ENCODE measurements at places on chromosomes 3 and 15. TPM values are rescaled to one million over a fixed set of nuclear protein-coding genes. Genes with fewer than 3 reads are reported as not detected.

- no peak overlapping the region for H3K27ac ChIP-seq
- no peaks in the 10 kb centered on the region for H3K27me3 ChIP-seq
- no peak overlapping the region for H3K4me3 ChIP-seq
- H3K36me3 ChIP-seq, result no peaks in the 10 kb centered on the region
- peaks cover 7% of the 10 kb centered on the region for H3K4me1 ChIP-seq
Observed at GRCh38 chr15:59143281-59143680, 38.3 kb downstream of the CCNB2 start.

GOLGA8S gene
- not detected for total RNA-seq

GRCh38 chr15:90718232-90718631 lies 1.1 kb downstream of the BLM start:
- H3K4me3 ChIP-seq, result peak overlapping the region; percentile 76
- H3K27ac ChIP-seq, result no peak overlapping the region
- H3K4me1 ChIP-seq, result peaks cover 12% of the 10 kb centered on the region

DNA sequence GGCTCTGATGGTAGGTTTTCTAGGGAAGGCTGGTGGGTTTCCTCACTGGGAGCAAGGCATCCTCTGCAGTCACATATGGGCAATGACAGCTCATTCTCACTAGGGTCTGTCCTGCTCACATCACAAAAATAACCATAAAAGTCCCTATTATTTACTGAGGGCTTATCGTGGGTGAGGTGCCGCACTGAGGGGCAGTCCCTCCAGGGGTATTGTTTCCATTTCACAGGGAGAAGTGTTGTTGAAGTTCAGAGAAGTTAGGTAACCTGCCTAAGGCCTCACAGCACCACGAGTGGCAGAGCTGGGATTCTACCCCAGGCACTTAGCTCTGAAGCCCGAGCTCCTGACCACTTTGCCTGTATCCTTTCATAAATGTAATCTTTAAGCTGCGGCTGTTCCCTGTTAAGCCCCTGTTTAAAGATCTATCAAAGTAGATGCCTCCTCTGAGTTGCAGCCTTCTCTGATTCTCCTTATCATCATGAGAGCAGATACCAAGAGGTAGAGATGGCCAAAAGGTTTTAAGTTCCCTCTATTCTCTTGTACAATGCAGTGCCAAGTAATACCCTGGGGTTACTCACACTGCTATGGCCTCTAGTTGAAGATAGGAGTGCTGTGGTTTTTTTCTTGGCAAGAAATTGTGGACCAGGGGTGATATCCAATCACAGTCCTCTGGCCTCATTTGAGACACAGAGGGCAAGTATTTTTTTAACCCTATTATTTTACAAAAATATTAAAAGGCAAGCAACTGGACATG lies 107.0 kb downstream of the RPLP1 start:
- H3K4me3 ChIP-seq, result no peak overlapping the region
- H3K27me3 ChIP-seq, result no peaks in the 10 kb centered on the region
- no peaks in the 10 kb centered on the region for H3K36me3 ChIP-seq
- DNase-seq, result no peak
- peaks cover 39% of the 10 kb centered on the region for H3K4me1 ChIP-seq

- no peak overlapping the region for H3K4me3 ChIP-seq
- H3K27ac ChIP-seq, result no peak overlapping the region
- peaks cover 2% of the 10 kb centered on the region for H3K4me1 ChIP-seq
- H3K36me3 ChIP-seq, result no peaks in the 10 kb centered on the region
- H3K27me3 ChIP-seq, result no peaks in the 10 kb centered on the region
- DNase-seq, result no peak
Observed at GRCh38 chr3:15102836-15103235, 3.9 kb upstream of the RBSN start.

- H3K4me3 ChIP-seq, result no peak overlapping the region
- no peak overlapping the region for H3K27ac ChIP-seq
- H3K27me3 ChIP-seq, result no peaks in the 10 kb centered on the region
- H3K36me3 ChIP-seq, result no peaks in the 10 kb centered on the region
- DNase-seq, result no peak
- H3K4me1 ChIP-seq, result no peaks in the 10 kb centered on the region
Observed at GRCh38 chr3:133077688-133078087, 39.5 kb downstream of the TMEM108 start.

ADIPOQ gene
- total RNA-seq, result not detected

PYGO1 gene
- 9.3 TPM for total RNA-seq

GRCh38 chr3:107368654-107369398 lies 8.4 kb upstream of the CCDC54 start:
- H3K4me1 ChIP-seq, result peaks cover 5% of the 10 kb centered on the region
- H3K27me3 ChIP-seq, result no peaks in the 10 kb centered on the region
- no peak for DNase-seq
- no peak overlapping the region for H3K4me3 ChIP-seq
- H3K27ac ChIP-seq, result no peak overlapping the region
- H3K36me3 ChIP-seq, result no peaks in the 10 kb centered on the region

DNA sequence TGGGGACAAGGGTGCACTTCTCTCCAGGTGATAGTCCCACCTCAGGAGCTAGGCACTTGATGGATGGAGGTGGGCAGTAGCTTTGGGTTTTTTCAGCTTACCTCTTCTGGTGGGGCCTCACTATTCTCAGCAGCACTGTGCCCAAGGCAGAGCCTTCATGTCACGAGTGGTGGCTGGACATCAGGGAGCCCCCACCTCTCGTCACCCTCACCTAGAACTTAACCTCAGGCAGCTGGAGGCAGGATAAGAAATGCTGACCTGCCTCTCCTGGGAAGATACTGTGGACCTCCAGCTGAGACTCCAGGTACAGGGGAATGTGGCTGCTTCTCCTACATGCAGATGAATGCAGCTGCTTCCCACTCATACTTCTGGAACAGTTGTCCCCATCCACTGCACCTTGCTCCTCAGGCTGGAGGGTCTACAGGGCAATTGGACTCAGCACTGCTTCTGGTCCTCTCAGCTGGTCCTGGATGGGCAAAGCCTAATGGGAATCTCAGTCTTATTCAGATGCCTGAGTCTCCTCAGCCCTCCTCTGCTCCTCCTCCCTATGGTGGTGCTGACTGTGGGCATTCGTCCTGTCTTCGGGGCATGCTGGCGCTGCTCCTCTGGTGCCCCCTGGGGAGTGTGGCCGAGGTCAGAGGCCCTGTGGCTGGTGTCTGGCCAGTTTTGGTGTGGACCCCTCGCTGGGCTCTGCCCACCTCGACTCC lies 129.9 kb downstream of the KLF13 start:
- H3K36me3 ChIP-seq, result no peaks in the 10 kb centered on the region
- no peak overlapping the region for H3K27ac ChIP-seq
- no peak overlapping the region for H3K4me3 ChIP-seq
- H3K4me1 ChIP-seq, result peaks cover 9% of the 10 kb centered on the region
- DNase-seq, result no peak

DNA sequence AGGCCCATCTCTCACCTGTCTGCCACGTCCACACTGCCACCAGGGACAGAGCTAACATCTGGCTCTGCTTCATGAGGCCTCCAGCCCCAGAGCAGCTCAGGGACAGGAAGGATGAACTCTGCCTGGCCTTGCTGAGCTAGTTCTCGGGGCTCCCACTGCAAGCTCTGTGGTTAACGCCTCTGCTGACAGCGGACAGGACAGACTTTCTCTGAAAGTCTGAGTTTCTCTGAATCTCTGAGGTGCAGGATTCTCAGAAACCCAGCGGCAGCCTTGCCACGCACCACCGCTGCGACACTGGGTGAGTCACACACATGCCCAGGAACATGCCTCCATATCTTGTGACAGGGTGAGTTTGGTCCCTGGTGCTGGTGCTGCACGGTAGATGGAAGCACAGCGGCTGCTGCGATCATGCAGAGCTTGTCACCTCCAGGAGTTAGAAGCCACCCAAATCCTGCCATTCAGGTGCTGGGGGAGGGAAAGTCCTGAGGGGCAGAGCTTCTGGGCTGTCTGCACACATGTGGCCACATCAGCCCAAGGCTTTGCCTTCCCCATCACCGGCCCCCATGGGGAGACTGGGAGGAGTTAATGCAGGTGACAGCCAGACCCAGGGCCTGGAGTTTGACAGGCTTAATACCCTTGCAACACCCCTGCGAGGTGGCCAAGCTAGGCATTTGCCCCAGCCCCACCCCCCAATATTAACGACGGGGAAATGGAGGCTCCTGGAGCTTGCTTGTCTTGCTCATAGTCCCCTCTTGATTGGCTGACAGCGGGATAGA lies 267.0 kb downstream of the PLCL2 start:
- no peaks in the 10 kb centered on the region for H3K27me3 ChIP-seq
- no peak for DNase-seq
- no peaks in the 10 kb centered on the region for H3K36me3 ChIP-seq

FMN1 gene
- total RNA-seq, result 2.2 TPM

DNA sequence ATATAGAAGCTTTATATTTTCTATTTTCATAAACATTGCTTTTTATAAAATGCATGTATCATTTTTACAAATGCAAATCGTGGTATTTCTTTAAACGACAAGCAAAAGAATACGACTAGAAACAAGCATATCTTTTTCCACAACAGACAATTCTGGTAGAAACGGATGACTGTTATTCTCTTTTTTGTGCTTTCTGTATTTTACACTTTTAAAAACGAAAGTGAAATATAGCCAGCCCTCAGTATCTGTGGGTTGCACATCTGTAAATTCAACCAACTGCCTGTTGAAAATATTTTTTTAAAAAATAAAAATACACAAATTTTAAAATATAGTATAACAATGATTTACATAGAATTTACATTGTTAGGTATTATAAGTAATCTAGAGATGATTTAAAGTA lies 61.3 kb downstream of the PRTG start:
- peaks cover 28% of the 10 kb centered on the region for H3K36me3 ChIP-seq
- peaks cover 35% of the 10 kb centered on the region for H3K4me1 ChIP-seq
- H3K4me3 ChIP-seq, result no peak overlapping the region
- H3K27me3 ChIP-seq, result no peaks in the 10 kb centered on the region
- no peak for DNase-seq

SCN11A gene
- 0.81 TPM for total RNA-seq

NR1I2 gene
- total RNA-seq, result 0.22 TPM

Data from neural progenitor cell (in vitro differentiated cells).